ENCODE measurements at places on chromosomes 2 and 18. TPM values are rescaled to one million over a fixed set of nuclear protein-coding genes. Genes with fewer than 3 reads are reported as not detected.

GRCh38 chr2:156589381-156590079 lies 153.4 kb downstream of the GPD2 start:
- DNase-seq = no peak

DNA sequence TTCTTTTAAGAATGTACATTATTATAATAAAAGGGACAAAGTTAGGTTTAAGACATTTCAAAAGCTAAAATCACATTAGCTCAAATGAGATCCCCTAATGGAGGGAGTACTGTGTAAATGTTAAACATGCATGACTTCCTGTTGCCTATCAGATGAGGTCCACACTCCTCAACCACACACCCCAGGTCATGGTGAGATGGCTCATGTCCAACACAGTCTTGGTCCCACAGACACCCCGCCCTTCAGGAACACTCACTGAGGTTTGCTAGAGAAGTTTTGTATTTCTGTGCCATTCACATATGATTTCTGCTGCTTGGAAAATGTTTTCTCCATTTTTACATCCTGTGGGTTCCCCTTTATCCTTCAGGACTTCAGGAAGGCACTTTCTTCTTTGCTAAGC lies 491.0 kb downstream of the SOX11 start:
- no peak for DNase-seq

- no peak for DNase-seq
These were observed 15.7 kb upstream of the TEX51 start for GRCh38 chr2:126882736-126883665.

DNA sequence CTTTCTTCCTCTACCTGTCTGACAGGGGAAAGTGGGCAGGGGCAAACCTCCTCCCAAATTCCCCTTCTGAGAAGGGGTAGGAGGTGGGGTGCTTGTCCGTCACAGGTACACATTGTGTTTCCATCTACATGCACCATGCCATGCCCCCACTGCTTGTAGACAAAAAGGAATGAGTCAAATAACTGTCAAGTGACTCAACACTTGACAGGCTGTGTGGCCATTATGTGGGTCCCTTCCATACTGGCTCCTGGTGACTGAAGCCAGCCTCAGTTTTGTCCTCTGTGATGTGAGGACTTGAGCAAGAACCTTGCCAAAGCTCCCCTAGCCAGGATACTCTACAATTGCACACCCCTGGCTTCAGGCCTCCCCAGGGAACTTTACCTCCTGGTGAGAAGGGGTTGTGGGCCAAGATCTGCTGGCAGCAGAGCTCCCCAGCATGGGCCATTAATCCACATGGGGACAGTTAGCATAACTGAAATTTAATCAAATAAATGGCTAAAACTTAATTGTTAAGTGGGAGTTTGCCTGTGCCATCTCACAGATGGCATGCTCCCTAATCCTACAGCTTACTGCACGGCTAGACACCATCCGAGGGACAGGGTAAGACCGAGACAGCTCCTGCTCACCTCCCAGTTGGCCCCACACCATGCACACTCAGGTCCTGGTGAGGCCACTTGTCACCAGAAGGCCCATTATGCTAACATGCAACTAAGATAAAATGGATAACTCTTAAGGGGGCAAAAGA lies 140.2 kb downstream of the BCL11A start:
- no peak for DNase-seq

DNA sequence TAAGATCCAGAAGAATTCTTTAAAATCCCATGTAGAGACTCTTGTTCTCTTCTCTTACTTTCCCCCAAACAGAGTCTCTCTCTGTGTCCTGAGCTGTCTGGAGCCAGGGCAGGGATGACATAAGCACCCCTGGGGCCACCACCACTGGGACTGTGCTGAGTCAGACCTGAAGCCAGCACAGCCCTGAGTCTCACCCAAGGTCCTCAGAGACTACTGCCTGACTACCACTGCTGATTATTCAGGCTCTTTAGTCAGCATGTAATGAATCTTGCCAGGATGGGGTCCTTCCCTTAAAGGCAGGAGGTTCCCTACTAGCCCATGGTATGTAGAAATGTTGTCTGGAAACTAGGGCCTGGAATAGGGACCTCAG lies 34.9 kb upstream of the DYNC1I2 start:
- no peak for DNase-seq

GRCh38 chr2:179248024-179248348 lies 16.6 kb downstream of the SESTD1 start:
- DNase-seq = no peak

GRCh38 chr2:217797165-217797564 lies 205.6 kb downstream of the TNS1 start:
- DNase-seq = peak; percentile 84

DNA sequence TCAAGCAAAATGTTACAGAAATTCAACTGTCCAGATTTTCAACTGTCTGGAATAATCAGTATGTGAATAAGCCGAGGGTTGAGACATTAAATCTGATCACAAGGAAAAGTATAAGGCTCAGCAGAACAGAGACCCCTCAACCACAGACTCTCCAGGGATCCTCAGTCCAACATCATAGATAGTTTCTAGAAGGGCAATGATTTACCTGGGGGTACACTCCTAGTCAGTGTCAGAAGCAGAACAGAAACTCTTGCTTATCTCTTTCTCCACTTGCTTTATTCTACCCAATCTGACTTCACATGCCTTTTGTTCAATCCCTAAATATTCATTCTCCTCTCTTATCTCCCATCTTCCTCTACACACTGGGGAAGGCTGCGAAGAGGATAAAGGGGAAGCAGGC lies 36.4 kb downstream of the ICOS start:
- no peak for DNase-seq

DNA sequence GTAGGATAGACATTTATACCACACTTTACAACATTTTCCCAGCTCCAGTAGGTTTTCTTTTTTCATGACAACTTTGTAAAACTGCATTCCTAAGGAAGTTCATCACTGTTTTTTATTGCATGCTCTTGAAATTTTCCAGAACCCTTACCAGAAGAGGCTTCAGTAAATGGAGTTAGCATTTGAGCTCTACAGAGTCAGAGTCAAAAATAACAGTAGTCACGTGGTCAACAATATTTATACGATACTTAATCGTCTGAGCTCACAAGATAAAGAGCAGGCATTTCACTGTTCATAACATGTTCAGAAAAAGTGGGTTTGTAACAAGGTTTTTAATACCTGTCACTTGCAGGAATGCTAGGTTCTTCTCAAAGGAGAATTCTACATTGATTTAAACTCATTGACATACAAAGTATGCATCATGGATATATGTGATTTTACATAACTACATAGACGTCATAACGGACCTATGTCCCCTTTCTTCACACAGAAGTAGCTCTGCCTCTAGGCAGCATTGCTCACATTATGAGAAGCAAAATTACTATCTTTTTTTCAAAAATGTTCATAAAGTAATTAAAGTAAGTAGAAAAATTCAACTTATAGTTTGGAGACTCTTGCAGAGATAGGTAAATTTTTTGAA lies 187.0 kb upstream of the COL3A1 start:
- DNase-seq = no peak

GRCh38 chr2:112949456-112949855 lies 28.4 kb upstream of the IL36G start:
- DNase-seq = no peak

GRCh38 chr18:9771977-9772660 lies 64.0 kb downstream of the RAB31 start:
- no peak for DNase-seq

DNA sequence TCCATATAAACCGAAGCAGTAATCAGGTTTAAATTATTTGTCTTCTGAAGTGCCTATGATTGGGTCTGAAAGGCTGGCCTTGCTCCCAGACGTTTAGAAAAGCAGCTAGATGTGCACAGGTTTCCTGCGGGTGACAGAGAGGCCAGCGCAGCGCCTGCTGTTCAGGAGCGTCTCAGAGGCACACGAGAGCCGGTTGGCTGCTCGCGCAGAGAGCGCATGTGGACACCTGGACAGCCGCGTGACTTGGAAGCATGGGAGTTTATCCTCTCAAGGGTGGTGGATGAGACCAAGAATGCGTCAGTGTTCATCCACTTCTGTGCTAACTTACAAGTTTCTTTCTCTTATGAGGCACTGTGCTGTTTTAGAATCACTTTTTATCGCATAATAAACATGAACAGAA lies 303.7 kb downstream of the PTGR3 start:
- no peak for DNase-seq

- no peak for DNase-seq
These were observed 281.2 kb upstream of the PARD3B start for GRCh38 chr2:204264085-204264553.

DNA sequence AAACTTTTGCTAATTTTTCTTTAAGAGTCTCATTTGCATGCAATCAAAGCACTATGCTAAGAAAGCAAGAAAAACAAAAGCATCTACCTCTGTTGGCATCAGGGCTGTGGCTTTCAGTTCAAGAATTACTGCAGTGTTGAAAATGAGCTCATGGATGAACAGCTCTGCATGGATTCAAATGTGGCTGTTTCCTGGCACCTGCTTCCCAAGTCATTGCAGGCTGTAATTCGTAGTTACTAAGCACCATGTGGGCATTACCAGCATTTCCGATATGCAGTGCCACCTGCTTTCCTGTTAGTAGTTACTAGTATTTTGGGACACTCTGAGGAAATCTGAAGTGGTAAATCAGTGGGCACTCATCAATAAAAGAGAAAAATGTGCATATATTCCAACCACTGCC lies 37.8 kb upstream of the FAM110C start:
- DNase-seq = no peak

DNA sequence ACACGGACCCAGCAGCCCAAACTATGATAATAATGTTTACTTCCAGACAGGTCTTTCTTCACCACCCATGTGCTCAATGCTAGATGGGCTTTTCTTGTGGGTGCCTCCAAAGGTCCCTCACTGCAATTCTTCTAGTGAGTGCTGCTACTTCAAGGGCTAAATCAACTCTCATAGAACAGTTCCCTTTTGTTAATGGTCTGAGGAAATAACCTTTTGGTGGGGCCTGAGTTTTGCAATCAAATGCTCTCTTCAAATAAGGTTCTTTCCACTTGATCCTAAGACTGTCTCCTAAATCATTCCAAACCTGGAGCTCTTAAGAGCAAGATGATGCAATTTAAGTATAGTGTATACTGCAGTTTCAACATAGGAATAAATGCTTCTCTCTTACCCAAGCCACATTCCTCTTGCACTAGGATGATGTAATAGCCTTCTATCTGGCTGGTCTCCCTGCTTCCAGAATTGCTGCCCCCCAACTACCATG lies 6.0 kb downstream of the NEMP2 start:
- DNase-seq = no peak

DNA sequence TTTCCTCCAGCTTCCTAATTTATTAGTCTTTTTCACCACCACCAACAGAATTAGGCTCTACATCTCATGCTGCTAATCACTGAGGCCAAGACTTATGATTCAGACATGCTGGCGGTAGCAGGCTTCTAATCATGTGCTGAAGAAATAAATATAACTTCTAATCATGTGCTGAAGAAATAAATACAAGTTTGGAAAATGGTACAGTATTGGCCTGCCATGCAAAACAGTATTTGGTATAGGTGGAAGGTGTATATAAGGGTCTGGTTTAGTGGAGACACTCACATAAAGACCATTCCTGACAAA lies 240.7 kb downstream of the TGIF1 start:
- DNase-seq = no peak

- DNase-seq = no peak
These were observed 176.2 kb downstream of the BCL2 start for GRCh38 chr18:63143330-63143771.

- DNase-seq = no peak
These were observed 51.0 kb downstream of the TTC27 start for GRCh38 chr2:32678825-32679224.

DNA sequence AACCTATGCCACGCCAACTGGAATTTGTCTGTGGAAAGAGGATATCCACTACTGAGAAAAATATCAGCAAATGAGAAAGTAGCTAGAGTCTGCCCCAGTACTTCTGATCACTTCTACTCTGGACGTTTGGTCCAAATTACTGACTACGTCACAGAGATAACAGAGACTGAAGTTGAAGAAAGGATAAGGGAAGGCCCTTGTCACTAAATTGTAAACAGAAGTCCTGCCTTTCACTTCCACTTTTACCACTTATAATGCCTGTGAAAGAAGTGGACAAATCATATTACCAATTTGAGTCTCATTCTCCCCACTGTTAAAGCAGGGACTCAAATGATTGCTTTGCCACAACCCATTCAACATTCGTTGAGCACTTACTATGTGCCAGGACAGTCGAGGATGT lies 173.9 kb upstream of the ERBB4 start:
- DNase-seq = no peak

DNA sequence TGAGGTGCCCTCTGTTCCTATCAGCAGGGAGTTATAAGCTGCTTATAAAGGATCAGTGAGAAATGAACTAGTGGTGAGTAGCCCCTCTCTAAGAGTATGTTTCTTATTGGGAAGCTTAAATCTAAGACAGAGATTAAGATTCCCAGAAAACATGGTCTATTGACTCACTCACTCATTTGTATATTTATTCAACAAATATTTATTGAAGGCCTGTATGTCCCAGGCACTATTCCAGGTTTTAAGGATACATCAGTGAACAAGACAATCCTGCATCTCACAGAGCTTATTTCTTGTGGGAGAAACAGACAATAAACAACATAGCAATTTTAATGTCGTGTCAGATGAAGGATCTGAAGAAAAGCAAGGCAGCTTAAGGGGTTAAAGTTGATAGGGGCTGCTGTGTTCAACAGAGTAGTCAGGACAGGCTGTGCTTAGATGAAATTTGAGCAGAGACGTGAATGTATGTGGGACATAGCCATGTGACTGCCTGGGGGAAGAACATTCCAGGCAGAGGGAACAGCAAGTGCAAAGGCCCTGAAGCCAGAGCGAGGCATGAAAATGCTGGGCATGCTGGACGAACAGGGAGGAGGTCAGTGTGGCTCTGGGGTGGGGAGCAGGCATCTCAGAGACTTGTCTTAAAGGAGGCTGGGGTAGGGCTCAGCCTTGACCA lies 14.8 kb upstream of the PSD4 start:
- DNase-seq = peak; percentile 67

- no peak for DNase-seq
These were observed 5.6 kb downstream of the MYT1L start for GRCh38 chr2:2325516-2325915.

DNA sequence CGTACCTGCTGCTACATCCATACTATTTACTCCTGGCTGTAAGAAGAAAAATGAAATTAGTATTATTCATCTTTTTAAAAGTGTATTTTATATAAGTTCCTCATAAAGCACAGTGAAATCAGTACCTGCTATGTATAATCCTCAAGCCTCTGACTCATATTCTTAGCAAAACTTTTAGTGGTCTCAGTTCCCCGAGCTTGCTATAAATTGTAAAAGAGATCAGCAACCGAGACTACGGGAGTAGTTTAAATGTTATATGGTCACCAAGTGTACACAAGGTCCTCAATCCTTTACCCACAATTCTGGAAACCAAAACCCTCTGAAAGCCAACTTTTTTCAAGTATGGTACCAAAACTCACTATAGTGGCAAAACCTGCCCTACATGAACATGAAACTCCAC lies 24.2 kb downstream of the PRPF40A start:
- no peak for DNase-seq

GRCh38 chr2:30428827-30429461 lies 18.1 kb upstream of the LCLAT1 start:
- DNase-seq = no peak

GRCh38 chr18:36862182-36862581 lies 33.3 kb downstream of the KIAA1328 start:
- DNase-seq = no peak

TEKT4 gene
- total RNA-seq = not detected

TRIB2 gene
- 52.5 TPM for total RNA-seq

GALR1 gene
- not detected for total RNA-seq

DSG1 gene
- total RNA-seq = 1,963 TPM

STAT1 gene
- total RNA-seq = 38.3 TPM

AGXT gene
- not detected for total RNA-seq

UNC80 gene
- 0.62 TPM for total RNA-seq

EFEMP1 gene
- total RNA-seq = 107 TPM

Data from lower leg skin (tissue), 4 donors.